ENCODE measurements at places on chromosomes 4 and X.

- DNase-seq = no peak
Measured at GRCh38 chr4:20281453-20281852, 29.7 kb downstream of the SLIT2 start.

- DNase-seq = no peak
Measured at GRCh38 chr4:70718811-70719604, 2.8 kb upstream of the RUFY3 start.

GRCh38 chr4:70759126-70759525 is 37.4 kb downstream of the RUFY3 start:
- DNase-seq = no peak

DNA sequence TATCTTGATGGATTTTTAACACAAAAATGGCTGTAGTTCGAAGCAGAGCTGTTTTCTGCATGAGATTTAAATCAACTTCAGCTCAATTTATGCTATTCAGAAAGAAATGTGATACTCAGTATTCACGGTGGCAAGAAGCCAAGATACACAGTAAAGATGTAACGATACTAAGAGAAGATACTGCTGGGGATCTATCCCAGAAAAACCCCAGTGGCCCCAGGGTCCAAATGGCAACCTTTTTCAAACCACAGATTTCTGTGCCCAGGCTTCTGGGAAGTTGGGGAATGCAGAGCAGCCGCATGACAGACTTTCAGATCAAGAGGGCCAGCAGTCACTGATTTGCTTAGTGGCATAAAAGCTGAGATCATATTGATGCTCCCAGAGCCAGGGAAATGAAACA is 353.9 kb downstream of the AFF2 start:
- DNase-seq = peak; percentile 35

DNA sequence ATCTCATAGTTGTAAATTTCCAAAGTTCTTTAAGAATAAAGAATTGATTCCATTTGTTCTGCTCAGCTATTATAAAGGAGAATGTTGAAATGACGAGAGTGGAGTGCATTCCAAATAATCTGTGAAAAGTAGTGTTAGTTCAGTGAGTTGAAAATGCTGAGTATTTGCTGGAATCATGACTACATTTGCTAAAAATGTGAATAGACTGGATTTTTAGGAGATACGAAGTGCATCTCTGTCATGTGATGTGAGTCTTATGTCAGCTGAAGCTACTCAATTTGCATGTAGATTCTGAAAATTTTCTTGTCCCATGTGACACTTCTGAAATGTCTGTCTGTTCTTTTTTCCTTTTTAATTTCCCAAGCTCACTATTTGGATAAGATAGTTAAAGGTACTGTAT is 206.0 kb downstream of the DCTD start:
- no peak for DNase-seq

GRCh38 chrX:47166126-47166525 is 21.1 kb downstream of the RBM10 start:
- no peak for DNase-seq

GRCh38 chr4:7777871-7778509 is 161.7 kb downstream of the AFAP1 start:
- no peak for DNase-seq

DNA sequence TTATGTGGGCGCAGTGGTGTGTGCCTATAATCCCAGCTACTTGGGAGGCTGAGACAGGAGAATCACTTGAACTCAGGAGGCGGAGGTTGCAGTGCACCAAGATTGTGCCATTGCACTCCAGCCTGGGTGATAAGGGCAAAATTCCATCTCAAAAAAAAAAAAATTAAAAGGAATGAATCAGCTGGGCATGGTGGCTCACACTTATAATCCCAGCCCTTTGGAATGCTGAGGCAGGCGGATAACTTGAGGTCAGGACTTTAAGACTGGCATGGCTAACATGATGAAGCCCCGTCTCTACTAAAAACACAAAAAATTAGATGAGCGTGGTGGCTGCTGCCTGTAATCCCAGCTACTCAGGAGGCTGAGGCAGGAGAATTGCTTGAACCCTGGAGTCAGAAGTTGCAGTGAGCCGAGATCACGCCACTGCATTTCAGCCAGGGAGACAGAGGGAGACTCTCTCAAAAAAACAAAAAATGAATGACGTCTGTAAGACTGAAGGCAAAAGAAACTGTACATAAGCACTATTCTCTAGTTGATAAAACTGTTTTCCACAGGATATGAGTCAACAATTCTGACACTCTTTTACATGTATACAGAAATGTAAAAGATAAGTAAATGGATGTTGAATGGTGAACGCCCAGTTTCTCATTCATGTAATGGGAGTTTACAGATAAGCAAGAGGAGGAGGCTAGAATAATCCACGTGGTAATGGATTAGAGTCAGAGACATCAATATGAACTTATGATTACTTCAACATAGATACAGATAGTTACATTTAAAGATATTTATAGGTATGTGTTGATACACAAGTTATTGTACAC is 22.2 kb downstream of the CENPC start:
- no peak for DNase-seq

DNA sequence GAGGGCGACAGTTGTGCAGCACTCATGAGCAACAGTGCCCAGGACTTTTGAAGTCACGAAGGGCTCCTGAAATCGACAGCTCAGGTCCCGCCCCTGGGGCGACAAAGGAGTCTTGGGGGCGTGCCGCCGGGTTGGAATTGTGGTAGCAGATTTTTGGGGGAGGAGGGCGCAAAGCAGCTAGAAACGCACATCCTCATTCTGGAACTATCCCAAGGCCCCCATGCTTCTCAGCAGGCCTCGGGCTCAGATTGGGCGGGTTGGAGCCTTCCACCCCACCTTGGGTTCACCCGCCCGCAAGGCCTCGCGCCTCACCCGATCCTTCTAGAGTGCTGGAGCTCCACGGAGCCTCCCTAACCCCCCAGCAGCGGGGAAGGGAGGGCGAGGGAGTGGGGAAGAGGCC is 85.5 kb downstream of the HPRT1 start:
- peak; percentile 27 for DNase-seq

DNA sequence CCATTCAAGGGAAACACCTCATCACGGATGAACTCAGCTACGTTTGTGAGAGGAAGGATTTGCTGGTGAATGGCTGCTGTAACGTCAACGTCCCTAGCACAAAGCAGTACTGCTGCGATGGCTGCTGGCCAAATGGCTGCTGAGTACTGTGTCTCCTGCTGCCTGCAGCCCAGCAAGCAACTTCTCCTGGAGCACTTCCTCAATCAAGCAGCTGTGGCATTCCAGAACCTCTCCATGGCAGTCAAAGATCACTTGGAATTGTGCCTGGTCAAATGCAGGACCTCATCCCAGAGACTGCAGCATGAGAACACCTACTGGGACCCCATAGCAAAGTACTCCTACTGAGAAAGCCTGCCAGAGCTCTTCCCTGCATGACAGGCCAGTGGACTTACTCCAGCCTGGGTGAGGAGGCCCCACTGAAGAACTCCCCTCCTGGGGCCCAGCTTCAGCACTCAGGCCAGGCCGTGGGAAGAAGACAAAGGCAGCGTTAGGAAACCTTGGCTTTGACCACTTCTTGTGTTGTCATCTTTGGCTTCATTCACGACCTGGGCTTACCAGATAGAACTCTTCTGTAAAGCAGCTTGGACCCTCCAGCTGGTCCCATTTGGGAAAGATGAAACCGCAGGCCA is 244.3 kb downstream of the RBMX2 start:
- no peak for DNase-seq

DNA sequence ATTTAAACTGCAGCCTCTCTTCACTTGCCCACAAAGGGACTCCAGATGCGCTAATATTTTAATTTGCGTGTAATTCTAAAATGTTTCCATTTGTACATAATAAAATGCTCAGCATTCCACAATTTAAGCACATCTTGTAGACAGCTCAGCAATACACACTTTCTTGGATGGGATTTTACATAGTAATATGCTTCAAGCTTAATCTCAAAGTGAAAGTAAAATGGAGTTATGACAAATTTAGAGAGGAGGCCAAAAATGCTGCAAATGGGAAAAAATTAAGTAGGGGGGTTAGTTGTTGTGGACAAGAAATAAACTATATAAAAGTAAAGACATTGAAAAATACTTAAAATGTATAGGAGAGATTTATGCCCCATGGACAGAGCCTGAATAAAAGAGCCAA is 149.1 kb downstream of the FBXO8 start:
- DNase-seq = no peak

DNA sequence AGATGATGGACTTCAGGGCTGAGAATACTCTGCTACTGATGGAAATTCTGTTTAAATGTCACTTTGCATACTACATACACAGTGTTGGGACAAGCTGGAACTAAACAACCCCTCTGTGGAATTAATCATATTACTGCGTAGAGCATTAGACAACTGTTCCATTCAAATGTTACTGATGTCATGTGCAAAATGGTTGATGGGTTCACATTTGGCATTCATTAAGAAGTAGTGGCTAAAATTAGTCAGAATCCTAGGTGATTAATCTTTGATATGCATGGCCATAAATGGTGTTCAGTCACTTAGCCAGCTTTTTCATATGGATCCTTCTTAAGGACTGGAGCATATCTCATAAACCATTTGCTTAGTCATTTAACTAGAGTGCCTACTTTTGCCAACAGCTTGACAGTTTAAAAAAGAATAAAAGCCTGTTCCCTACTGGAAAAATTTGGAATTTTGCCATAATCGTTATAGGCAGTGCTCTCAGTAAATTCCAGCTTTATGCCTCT is 105.2 kb downstream of the RNF150 start:
- peak; percentile 39 for DNase-seq

GRCh38 chr4:13244444-13244843 is 239.7 kb downstream of the RAB28 start:
- DNase-seq = peak; percentile 12

DNA sequence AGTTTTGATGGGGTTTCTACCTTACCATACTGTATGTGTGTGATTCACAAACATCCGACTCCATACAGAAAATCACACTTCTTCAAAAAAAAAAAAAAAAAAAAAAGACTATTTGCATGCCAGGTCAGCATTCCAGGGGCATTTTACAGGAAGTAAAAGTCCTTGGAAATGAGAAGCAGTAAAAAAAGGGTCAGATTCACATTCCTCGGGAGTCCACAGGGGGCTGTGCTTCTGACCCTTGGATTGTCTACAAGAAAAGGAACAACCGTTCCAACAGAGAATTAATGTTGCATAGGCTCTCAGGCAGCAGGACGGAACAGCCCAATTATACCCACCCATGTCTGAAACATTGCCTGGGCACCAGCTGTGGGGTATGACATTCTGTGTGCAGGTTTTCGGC is 290.3 kb downstream of the LDB2 start:
- DNase-seq = no peak

GRCh38 chr4:2462992-2463762 is 5.7 kb upstream of the RNF4 start:
- peak; percentile 12 for DNase-seq

GRCh38 chr4:152094970-152095700 is 334.3 kb upstream of the GATB start:
- no peak for DNase-seq

GRCh38 chr4:40176602-40177001 is 20.2 kb upstream of the RHOH start:
- DNase-seq = no peak

GRCh38 chr4:55110131-55110530 is 15.3 kb downstream of the KDR start:
- DNase-seq = no peak

GRCh38 chrX:12269484-12269883 is 131.2 kb downstream of the FRMPD4 start:
- no peak for DNase-seq

- no peak for DNase-seq
Measured at GRCh38 chr4:128371001-128371777, 83.6 kb upstream of the PGRMC2 start.

- DNase-seq = no peak
Measured at GRCh38 chr4:137740141-137740540, 207.8 kb upstream of the PCDH18 start.

DNA sequence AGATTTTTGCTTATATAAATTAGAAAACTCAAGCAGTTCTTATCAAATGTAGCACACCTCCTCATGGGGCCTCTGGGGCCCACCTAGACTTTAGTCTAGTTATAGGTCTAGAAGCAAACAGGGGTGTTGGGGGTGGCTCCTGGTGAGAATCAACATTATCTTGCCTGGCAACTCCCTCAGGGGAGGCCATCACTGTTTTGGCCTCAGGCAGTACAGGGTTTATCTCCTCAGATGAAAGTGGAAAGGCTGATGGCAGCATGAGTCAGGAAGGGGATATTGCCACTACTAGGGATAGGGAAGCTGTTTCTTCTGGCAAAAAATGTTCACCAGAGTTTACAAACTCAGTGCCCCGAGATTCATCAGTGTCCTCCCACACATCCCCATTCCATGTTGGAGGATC is 232.4 kb upstream of the BMP3 start:
- DNase-seq = no peak

DNA sequence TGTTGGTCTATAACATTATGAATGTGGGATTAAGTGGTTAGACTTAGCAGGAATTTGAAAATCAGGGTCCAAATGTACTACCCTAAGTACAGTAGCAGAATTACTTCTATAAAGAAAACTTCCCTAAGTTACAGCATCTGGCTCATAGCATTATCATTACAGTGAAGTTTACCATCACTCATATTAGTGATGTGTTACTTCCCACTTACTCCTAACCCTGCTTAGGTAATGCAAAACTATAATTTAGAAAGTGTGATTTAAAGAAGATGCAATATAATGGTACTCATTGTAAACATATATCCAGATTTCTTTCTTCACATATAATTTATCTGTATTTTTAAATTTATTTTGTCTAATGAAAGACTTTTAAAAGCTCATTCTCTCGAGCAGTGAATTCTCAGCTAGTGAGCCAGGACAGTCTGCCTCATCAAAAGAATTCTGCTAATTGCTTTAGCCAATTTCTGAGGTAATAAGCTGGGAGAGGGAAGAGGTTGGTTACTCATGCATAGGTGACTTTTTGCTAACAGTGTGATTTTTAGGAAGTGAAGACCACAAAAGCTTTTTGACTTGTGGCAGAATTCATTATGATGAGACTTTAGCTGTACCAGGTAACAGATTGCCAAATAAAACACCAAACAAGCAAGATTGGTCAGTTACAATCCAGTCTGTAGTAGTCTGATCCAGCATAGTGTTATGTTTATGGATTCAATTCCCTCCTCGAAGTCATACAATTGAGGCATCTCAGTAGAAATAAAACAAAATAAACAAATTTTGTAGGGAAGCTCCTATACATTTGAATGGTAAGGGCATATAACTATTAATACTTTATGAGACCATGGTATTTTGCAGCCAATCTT is 21.0 kb downstream of the PLS3 start:
- DNase-seq = no peak

- no peak for DNase-seq
Measured at GRCh38 chr4:114225436-114225835, 246.0 kb upstream of the ARSJ start.

DNA sequence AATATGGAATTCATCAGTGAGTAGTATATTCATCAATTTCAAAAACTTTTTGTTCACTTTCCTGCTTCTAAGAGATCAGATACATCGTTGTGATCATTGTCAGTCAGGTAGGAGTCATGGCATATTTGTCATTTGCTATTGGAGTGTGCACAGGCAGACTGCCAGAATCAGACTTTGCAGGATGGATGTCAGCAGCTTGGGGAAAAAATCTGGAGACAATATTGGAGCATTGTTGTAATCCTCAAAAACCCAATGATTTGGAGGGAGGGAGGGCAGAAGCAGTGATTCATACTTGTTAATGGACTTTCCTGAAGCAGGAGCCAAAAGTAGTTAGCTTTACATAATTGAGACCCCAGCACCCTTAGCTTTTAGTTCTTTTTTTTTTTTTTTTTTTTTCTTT is 59.6 kb upstream of the DRP2 start:
- no peak for DNase-seq

GRCh38 chrX:4930426-4930825 is 1217.0 kb upstream of the PRKX start:
- DNase-seq = no peak

- DNase-seq = no peak
Measured at GRCh38 chr4:20520901-20521300, 179.4 kb upstream of the PACRGL start.

GRCh38 chr4:100795581-100795980 is 277.8 kb upstream of the EMCN start:
- no peak for DNase-seq

Measured in eye (tissue), 1 donor.